ENCODE measurements at places on chromosomes 4 and X.
A peak's percentile ranks its signal among the peaks of the same experiment; 100 is the strongest.

GRCh38 chr4:107746161-107746560 is 26.1 kb upstream of the PAPSS1 start:
- no peaks in the 10 kb centered on the region for H3K27me3 ChIP-seq
- H3K36me3 ChIP-seq, result no peaks in the 10 kb centered on the region
- H3K4me3 ChIP-seq, result no peak overlapping the region
- no peaks in the 10 kb centered on the region for H3K4me1 ChIP-seq
- H3K27ac ChIP-seq, result no peak overlapping the region
- no peak for DNase-seq

GRCh38 chrX:40108162-40108958 is 10.6 kb upstream of the BCOR start:
- H3K27ac ChIP-seq, result peak overlapping the region; percentile 77
- peak overlapping the region; percentile 46 for H3K4me3 ChIP-seq
- no peaks in the 10 kb centered on the region for H3K36me3 ChIP-seq
- peaks cover 62% of the 10 kb centered on the region for H3K27me3 ChIP-seq
- DNase-seq, result peak; percentile 76
- H3K4me1 ChIP-seq, result peaks cover 39% of the 10 kb centered on the region

DNA sequence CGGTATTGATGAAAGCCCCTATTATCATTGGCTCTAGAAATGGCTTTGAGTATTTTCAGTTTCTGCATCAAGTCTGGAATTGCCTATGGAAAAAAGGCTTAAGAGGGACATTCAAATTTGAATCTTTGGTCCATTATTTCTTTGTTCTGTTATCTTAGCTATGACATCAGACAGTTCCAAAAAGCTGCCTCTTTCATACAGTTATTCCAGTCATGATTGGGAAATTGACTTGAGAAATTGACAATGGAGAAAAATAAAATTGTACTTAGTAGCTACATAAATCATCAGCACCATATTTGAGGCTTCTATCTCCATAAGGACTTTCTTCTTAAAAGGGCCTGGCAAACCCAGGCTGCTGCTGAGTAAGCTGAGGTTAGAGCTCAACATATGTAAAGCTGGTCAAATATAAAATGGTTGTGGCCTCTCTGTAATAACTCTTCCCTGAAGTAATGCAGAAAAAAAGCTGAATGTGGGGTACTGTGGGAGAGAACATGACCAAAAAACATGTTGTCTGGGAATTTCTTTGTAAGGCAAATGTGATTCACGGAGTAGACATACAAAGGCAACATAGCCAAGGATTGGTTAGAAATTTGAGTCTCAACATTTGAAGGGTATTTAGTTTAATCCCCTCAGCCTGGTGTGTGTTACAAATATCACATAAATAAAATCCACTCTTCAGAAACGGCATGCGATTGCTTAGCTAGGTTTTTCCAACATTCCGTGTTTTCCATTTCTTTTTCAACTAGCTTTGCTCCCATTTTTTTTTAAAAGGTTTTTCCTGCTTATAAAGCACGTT is 100.9 kb downstream of the LNX1 start:
- no peak overlapping the region for H3K4me3 ChIP-seq
- no peaks in the 10 kb centered on the region for H3K4me1 ChIP-seq
- peak overlapping the region; percentile 46 for H3K27ac ChIP-seq
- no peaks in the 10 kb centered on the region for H3K36me3 ChIP-seq
- no peak for DNase-seq

GRCh38 chrX:40176351-40177116 is 78.8 kb upstream of the BCOR start:
- peaks cover 6% of the 10 kb centered on the region for H3K4me1 ChIP-seq
- H3K4me3 ChIP-seq, result peak overlapping the region; percentile 37
- DNase-seq, result peak; percentile 92

DNA sequence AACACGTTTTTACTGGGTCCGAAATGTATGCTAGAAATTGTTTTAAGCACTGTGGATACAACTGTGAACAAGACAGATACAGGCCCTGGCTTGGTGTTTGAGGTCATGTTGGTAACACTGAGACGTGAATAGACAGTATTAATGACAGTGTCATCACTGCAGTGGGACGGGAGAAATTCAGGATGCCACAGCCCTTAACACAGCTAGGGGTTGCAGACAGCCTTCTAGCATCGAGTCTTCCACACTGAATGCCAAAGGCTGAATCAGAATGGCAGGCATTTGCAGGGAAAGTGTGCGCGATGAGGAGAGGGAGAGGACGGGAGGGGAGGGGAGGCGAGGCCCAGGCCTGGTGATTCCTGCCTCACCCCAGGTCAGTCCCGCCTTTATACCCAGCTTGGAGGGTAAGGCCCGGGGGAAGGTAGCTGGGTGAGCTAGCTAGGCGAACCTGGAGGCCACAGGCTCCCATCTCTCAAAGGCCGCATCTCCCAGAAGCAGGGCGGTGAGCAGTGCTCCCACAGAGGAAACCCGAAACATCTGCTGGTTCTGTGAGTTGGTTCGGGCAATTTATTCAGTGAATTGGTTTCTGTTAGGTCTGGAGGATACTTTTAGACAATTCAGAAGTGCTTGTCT is 44.1 kb upstream of the CLDN24 start:
- no peak overlapping the region for H3K27ac ChIP-seq
- no peaks in the 10 kb centered on the region for H3K27me3 ChIP-seq
- no peak overlapping the region for H3K4me3 ChIP-seq
- H3K36me3 ChIP-seq, result no peaks in the 10 kb centered on the region
- H3K4me1 ChIP-seq, result no peaks in the 10 kb centered on the region
- DNase-seq, result no peak

GRCh38 chrX:39174772-39175417 is 373.6 kb downstream of the MID1IP1 start:
- no peaks in the 10 kb centered on the region for H3K27me3 ChIP-seq
- no peak overlapping the region for H3K4me3 ChIP-seq
- H3K36me3 ChIP-seq, result no peaks in the 10 kb centered on the region
- H3K4me1 ChIP-seq, result no peaks in the 10 kb centered on the region
- no peak overlapping the region for H3K27ac ChIP-seq
- peak; percentile 47 for DNase-seq

DNA sequence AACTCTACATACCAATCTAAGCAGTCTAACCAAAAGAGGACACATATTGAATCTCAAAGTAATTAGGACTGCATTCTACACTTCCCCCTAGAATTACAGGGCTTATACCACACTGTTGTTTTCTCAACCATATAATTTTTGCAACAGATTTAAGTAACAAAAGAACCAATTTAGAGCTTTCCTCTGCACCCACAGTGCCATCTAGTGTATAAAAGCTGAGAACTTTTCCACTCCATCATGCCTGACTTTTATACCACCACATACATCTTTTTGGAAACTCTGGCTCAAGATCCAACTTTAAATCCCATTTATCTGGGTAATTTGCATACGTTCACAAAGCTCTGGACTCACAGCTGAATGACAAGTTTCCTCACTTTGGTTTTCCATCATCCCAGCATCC is 99.5 kb downstream of the EFHC2 start:
- H3K36me3 ChIP-seq, result no peaks in the 10 kb centered on the region
- peaks cover 3% of the 10 kb centered on the region for H3K27me3 ChIP-seq
- no peaks in the 10 kb centered on the region for H3K4me1 ChIP-seq
- H3K27ac ChIP-seq, result no peak overlapping the region
- H3K4me3 ChIP-seq, result no peak overlapping the region

DNA sequence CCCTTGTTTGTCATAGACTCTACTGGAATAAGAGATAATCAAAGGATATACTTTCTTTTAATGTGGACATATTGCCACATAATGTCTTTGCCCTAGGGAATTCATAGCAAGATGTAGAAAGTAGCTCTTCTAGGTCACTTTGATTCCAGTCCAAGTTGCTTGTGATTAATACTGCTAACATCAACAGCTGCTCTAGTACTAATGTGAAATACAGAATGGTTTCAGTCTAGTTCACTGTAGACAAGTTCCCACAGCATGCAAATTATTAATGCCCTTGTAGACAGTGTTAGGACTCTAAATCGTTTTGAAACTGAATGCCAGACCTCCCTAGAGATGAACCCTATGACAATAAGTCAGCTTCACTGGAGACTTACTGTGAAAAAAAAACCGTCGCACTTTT is 494.6 kb upstream of the ATOH1 start:
- no peak overlapping the region for H3K4me3 ChIP-seq
- no peak overlapping the region for H3K27ac ChIP-seq
- DNase-seq, result no peak
- H3K36me3 ChIP-seq, result no peaks in the 10 kb centered on the region
- H3K27me3 ChIP-seq, result no peaks in the 10 kb centered on the region
- H3K4me1 ChIP-seq, result no peaks in the 10 kb centered on the region

GRCh38 chr4:162164906-162165510 is 1.2 kb upstream of the FSTL5 start:
- no peak for DNase-seq
- no peaks in the 10 kb centered on the region for H3K27me3 ChIP-seq
- H3K27ac ChIP-seq, result no peak overlapping the region

DNA sequence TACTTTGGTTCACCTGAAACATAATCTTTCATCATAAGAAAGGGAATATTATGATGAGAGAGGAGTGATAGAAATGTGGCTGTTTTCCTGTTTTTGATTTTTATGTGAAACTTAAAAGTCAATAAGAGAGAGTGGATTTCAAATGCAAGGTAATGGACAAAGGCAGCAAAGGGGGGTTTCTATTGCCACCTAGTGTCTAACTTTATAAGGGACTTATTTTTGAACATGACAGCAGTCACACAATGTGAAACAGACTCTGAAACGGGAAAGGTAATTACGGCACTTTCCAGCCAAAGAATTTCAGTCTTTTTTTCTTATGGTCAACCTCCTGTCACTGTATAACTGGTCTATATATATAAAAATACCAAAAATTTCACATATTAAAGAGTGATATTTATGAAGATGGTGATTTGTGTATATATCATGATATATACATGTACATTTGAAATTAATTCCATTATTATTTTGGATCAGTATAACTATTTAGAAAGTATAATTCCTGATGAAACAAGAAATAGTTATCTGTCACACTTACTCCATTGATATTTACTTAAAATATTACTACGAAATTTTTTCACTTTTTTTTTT is 127.1 kb downstream of the FBXO8 start:
- H3K4me3 ChIP-seq, result no peak overlapping the region
- H3K27ac ChIP-seq, result no peak overlapping the region
- no peaks in the 10 kb centered on the region for H3K36me3 ChIP-seq

- no peak overlapping the region for H3K27ac ChIP-seq
- H3K4me3 ChIP-seq, result no peak overlapping the region
- no peak for DNase-seq
Observed at GRCh38 chr4:2272026-2272827, 10.3 kb upstream of the MXD4 start.

- H3K36me3 ChIP-seq, result peaks cover 54% of the 10 kb centered on the region
- H3K4me1 ChIP-seq, result no peaks in the 10 kb centered on the region
- peaks cover 20% of the 10 kb centered on the region for H3K27me3 ChIP-seq
- no peak overlapping the region for H3K27ac ChIP-seq
Observed at GRCh38 chrX:48823053-48823452, 3.3 kb upstream of the ERAS start.

GRCh38 chr4:78543424-78544125 is 8.0 kb upstream of the ANXA3 start:
- no peaks in the 10 kb centered on the region for H3K27me3 ChIP-seq
- H3K27ac ChIP-seq, result no peak overlapping the region
- no peak overlapping the region for H3K4me3 ChIP-seq
- DNase-seq, result no peak
- peaks cover 4% of the 10 kb centered on the region for H3K4me1 ChIP-seq

DNA sequence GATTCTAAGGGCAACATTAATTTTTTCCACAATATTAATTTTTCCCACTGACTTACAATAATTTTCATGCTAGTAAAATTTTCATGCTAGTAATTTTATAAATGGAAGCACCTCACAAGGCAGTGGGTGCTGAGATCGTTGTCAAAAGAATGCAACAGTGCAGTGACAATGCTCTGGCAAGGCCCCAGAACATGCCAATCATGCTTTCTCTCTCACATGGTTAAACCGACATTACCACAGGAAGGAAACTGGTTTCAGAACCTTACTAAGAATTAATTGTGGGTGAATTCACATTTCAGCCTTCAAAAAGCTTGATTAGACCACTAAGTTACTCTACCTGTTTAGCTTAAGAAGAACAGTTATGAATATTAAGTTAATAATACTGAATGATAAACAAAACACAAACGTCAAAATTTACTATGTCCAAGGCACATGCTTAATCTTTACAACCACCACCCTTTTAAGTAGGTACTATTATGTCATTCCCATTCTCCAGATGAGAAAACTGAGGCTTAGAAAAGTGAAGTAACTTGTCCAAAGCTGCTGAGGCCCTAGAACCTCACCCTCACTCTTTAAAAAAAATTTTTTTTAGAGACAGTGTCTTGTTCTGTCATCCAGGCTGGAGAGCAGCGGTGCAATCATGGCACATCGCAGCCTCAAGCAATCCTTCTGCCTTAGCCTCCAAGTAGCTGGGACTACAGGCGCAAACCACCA is 10.0 kb upstream of the OPHN1 start:
- H3K4me3 ChIP-seq, result no peak overlapping the region
- H3K4me1 ChIP-seq, result no peaks in the 10 kb centered on the region
- H3K27ac ChIP-seq, result no peak overlapping the region
- DNase-seq, result no peak
- H3K27me3 ChIP-seq, result no peaks in the 10 kb centered on the region
- H3K36me3 ChIP-seq, result no peaks in the 10 kb centered on the region

DNA sequence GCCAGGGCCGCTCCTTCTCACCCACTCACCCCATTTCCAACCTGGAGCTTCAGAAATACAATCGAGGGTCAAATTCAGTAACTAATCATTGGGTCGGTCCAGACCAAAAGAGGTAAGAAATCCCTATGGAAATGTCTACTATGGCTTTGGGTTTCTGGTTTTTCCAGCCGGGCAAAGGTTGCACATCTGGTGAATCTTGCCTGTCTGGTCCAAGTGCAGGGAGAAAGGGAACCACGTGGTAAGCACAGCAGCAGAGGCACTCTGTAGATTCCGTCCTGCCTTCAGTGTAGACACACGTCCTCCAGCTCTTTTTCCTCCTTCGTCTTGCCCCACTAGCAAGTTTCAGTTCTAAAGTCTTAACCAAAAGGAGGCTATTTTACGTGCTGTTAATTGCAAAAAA is 218.0 kb upstream of the JADE1 start:
- no peaks in the 10 kb centered on the region for H3K36me3 ChIP-seq
- no peak for DNase-seq
- H3K4me3 ChIP-seq, result no peak overlapping the region
- no peaks in the 10 kb centered on the region for H3K4me1 ChIP-seq
- no peak overlapping the region for H3K27ac ChIP-seq

DNA sequence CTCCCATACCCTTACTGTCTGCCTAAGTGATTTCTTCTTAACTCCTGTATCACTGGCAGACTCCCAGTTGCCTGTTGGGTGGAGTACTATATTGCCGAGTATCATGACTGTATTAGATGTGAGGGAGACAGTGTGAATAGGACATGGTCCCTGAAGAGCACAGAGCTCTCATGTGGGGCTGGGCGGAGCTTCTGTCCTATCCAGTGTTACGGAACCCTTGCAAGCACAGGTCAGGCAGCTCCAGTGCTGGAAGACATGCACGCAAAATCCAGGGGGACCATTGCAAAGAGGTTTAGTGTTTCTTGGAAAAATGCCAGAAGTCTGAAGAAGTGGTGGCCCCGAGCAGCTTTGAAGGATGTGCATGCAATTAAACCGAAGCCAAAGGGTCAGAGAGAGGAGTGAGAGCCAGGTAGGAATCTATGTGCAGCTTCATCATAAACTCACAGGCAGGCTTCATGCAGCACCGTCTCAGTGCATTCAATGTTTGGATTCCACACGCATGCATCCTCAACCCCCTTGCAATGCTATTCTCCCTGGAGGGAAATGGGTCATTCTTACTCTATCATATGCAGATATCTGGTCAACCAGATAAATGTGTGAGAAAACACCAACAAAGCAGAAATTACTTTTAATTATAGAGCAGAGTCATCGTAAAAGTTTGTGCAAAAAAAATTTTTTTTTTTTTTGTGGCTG is 49.7 kb upstream of the DHRSX start:
- no peaks in the 10 kb centered on the region for H3K27me3 ChIP-seq
- no peak overlapping the region for H3K27ac ChIP-seq
- H3K4me3 ChIP-seq, result no peak overlapping the region
- no peaks in the 10 kb centered on the region for H3K4me1 ChIP-seq
